ENCODE measurements at places on chromosomes 7 and 10.

- DNase-seq, result no peak
Measured at GRCh38 chr7:121244120-121244870, 84.5 kb upstream of the WNT16 start.

- no peak for DNase-seq
Measured at GRCh38 chr7:43560742-43561330, 22.1 kb upstream of the STK17A start.

GRCh38 chr10:23824822-23825221 lies 384.1 kb upstream of the KIAA1217 start:
- no peak for DNase-seq

GRCh38 chr7:139182363-139182762 lies 48.7 kb upstream of the UBN2 start:
- DNase-seq, result no peak

DNA sequence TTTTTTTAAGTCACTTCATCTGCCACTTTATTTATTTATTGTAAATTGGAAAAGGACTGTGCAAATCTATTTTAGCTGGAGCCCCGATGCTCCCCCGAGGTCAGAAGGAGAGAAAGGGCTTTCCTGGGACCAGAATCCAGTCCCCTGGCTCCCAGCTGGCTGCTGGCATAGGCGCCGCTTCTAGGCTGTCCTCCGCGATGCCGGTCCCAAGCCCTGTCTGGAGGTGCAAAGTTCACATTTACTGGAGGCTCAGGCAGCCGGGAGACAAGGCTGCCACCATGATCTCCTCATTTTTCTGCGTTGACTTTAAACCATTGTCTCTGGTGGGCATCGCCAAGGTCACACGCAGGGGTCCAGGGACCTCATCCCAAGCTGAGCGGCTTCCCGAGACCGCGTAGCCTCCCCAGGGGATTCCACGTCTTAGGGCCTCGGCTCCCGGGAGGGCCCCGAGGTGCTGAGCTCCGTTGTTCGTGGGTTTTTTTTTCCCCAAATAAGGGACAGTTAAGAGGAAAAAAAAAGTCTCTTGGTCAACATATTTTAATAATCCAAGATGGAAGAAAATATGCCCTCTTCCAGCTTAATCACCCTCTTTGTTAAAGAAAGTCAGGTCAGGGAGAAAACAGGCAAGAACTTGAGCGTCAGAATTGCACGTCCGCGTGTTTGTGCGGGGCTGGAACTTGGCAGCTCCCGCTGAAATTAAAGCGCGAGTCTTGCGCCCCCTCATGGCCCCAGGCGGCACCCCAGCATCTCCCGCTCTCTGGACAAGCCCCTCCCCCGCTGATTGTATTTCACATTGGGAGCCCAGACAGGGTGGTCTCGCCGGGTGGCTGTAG lies 11.9 kb downstream of the RGR start:
- DNase-seq, result no peak

DNA sequence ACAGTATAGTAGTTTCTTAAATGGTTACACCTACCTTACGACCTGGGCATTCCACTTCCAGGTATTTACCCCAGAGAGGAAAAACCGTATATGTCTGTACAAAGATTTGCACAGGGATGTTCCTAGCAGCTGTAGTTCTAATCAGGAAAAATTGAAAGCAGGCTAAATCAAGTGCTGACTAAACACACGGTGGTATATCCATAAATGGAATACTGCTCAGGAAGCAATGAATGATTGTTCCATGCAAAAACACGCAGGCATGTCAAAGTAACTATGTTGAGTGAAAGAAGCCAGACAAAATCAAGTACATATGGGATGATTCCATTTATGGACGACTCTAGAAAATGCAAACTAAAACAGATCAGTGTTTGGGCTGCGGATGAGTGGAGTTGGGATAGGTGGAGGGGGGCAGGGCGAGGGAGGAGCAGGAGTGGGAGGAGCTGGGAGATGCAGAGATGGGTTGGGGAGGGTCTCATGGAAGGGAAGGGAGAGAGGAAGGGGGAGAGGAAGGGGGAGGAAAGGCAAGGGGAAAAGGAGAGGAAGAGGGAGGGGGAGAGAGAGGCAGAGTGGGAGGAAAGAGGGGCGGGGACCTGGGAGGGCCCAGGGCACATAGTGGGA lies 484 bp upstream of the MSRB2 start:
- no peak for DNase-seq

GRCh38 chr10:9957351-9957750 lies 1060.3 kb upstream of the CELF2 start:
- DNase-seq, result no peak

DNA sequence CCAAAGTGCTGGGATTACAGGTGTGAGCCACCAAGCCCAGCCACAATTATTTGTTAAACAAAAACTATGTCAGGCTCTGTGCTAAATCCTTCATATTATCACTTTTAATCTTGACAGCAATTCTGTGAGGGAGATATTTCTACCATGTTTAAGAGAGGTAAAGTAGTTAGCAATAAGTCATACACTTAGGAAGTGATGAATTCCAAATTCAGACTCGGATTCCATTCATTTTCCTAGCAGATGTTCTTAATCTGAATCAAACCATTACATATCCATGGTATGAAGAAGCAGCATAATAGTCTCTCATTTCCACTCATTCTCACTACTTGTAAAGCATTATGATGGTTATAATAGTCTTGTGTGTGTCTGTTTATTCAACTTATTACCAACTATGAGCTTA lies 2.9 kb upstream of the CD36 start:
- no peak for DNase-seq

DNA sequence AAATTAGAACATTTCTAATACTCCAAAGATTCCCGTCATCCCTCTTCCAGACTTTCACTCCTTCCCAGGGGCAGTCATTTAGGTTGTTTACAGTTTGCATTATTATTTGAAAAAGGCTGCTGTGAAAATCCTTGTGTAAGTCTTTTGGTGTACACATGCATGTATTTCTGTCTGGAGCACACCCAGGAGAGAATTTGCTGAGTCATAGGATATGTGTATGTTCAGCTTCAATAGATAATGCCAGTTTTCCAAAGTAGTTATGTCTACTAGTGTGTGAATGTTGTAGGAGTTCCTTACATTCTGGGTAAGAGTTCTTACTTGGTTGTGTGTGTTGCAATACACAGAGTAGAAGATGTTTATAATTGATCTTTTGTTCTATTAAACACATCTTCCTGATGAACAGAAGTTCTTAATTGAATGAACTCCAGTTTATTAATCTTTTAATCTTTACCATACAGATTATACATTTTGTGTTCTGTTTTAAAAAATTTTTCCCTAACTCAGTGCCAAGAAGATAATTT lies 25.3 kb downstream of the CROT start:
- DNase-seq, result no peak

GRCh38 chr7:129466796-129467195 lies 32.6 kb downstream of the STRIP2 start:
- no peak for DNase-seq

GRCh38 chr7:11914645-11915044 lies 82.6 kb upstream of the THSD7A start:
- DNase-seq, result no peak
